Large intestine (tissue), 12 donors: ENCODE measurements at places on chromosomes 1 and 21. TPM values are rescaled to one million over a fixed set of nuclear protein-coding genes. Genes with fewer than 3 reads are reported as not detected.

Gene PDC
- polyA plus RNA-seq, result 0.25 TPM

Gene ATF3
- polyA plus RNA-seq, result 71.1 TPM

Gene MATN1
- polyA plus RNA-seq, result 0.30 TPM

Gene TRAF3IP3
- polyA plus RNA-seq, result 21.0 TPM

Gene FAM3B
- polyA plus RNA-seq, result 7.4 TPM

Gene KLF17
- 0.04 TPM for polyA plus RNA-seq
